Activated CD8-positive, alpha-beta memory T cell treated with anti-CD3 and anti-CD28 coated beads, Interleukin-2, amount 50 U/mL, for 4 hours (primary cell): ENCODE measurements at places on chromosomes 4 and X.

DNA sequence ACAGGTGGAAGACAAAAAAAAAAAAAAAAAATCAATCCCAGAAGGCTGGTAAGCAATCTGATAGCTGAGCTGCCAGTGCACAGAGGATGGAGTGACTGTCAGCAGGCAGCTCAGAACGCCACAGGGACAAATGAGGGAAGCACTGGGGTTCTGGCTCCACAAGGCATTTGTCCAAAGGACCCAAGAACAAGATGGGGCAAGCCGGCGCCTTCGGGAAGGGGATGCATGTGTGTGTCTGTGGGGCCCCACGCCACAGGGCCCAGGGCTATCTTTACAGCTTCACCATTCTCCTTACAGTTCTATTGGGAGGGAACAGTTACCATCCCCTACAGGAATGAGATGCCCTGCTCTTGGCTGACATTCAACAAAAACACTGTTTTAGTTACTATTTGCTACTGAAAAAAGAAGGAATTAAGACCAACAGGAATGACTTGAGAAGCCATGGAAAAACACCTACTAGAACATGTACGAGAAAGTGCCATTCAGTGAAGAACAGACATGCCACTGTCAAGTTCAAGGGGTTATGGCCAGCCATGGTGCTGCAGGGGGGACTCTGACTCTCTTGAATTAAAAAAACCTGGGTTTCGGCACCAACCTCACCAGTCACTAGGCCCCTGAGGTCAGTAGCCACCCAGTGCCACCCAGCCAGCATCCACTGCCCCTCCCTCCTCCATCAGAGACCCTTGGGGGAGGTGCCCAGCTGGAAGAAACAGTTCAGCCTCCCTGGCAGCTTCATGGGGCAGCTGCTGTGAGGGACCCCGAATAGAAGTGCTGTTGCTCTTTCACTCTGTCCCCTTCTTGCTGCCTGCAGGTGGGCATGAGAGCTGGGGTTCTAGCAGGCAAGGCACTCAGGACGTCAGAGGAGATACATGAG, 18.5 kb downstream of the WDR1 start:
- DNase-seq, result no peak

- no peak for DNase-seq
Measured at GRCh38 chr4:150769248-150769647, 187.3 kb downstream of the MAB21L2 start.

GRCh38 chr4:74376888-74377483, 12.0 kb downstream of the EREG start:
- DNase-seq, result no peak

DNA sequence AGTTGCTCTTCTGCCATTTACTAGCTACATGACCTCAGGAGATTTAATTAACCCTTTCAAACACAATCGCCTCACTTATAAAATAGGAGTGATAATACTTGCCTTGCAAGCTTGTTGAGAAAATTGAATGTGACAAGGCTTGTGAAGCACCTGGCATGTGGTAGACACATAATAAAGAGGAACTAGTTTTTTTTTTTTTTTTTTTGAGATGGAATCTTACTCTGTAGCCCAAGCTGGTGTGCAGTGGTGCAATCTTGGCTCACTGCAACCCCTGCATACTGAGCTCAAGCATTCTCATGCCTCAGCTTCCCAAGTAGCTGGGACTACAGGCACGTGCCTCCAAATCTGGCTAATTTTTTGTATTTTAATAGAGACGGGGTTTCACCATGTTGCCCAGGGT, 73.7 kb upstream of the STIM2 start:
- no peak for DNase-seq

GRCh38 chrX:11341274-11342201, 48.3 kb downstream of the AMELX start:
- DNase-seq, result no peak

DNA sequence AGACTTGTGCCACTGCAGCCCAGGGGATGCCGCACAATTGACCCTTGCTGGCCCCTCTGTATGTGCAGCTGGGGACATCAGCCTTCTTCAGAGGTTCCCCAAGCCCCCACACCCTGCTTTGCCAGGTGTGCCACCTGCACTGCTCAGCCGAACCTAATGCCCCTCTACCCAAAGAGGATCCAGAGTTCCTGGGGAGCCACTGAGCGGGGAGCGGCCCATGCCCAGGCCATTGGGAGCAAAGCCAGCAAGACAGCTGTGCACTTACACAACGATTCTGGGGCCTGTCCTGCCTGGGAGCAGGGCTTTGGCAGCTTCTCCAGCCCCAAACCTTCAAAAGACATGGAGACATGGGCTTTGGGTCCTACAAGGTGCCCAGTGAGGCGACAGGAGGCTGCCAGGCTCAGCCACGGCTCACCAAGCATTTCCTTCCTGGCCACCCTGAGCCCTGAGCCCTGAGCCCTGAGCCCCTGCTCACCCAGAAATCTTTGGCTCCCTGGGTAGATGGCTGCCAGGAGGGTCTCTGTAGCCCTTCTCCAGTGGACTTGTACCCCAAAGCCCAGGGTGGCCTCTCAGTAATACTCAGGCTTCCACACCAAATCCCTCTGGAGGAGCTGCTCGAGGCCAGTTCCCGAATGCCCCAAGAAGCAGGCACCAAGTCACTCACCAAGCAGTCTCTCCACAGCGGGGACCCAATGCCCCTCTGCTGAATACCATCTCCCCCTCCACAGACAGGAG, 13.0 kb downstream of the PNMA6E start:
- DNase-seq, result no peak

DNA sequence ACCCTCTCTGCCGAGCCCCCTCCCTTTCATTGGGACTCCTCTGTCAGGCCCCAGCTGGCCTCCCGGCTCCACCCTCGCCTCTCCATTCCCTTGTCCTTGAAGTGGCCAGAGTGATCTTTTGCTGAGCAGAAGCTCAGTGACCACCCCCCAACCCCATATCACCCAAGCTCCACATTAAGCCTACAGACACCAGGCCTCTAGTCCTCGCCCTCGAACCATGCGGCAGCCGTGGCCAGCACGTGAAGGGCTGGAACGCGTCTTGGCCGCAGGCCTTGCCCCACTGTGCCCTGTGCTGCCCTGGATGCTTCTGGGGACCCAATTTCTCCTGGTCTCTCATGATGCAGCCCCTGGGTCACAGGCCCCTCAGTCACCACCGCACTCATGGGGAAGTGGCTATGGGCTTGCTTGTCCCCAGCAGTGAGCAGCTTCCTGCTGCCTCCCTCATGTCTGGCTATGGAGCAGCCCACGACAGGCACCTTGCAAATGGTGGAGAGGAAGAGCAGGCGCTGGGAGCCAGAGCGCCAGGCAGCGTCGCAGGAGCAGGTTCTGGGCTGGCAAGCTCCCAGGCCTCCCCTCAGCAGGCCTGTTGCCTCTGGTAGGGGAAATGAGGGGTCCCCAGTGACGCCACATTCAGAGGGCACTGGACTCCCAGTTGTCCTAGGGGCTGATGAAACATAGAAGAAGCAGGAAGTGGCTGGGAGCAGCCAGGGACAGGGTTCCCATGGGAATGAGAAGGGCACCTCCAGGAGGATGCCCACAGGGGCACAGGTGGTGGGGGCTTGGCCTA, 757 bp upstream of the SRPK3 start:
- no peak for DNase-seq
